ENCODE measurements at places on chromosomes 2 and 18.

GRCh38 chr18:34880882-34881834, 160.1 kb upstream of the MAPRE2 start:
- DNase-seq, result no peak

- peak; percentile 46 for DNase-seq
Measured at GRCh38 chr2:173462892-173463840, 108.5 kb downstream of the CDCA7 start.

GRCh38 chr2:233990261-233990798, 60.2 kb upstream of the SPP2 start:
- peak; percentile 16 for DNase-seq

DNA sequence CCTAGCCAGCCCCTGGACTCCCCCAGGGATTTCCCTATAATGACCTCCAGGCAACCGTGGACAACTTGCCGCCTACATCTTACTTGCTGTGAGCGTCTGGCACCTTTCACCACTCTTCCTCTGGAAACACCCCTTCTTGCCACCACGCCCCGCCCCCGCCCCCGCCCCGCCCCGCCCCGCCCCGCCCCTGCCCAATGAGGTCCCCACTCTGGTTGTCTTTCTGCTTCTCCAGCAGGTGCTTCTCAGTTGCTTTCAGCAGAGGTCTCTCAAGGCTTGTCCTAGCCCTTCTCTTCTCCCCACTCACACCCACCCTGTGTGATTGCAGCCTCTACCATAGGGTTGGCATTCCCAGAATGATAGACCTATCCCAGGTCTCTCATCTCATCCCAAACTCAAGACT, 214.5 kb downstream of the EN1 start:
- no peak for DNase-seq

DNA sequence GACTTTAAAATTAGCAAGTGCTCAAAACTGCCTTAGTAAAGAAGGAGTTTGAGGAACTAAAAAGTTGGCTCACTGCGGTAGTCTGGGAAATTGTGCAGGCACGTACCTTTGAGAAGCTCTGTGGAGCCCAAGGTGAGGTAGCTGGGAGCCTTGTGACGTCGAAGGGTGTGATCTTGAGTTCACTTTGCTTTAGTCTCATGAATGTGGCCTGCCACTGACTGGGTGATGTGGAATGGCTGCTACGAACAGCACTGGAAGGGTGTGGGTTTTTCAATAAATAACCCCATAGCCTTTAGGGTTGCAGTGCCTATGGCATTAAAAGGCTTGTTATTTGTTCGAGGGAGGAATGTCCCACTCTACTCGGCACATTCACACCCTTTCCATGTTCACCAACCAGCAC, 312.3 kb downstream of the PRKCE start:
- DNase-seq, result no peak

- no peak for DNase-seq
Measured at GRCh38 chr2:188046437-188046836, 245.2 kb upstream of the GULP1 start.

- DNase-seq, result no peak
Measured at GRCh38 chr2:173033084-173033483, 42.6 kb upstream of the MAP3K20 start.

DNA sequence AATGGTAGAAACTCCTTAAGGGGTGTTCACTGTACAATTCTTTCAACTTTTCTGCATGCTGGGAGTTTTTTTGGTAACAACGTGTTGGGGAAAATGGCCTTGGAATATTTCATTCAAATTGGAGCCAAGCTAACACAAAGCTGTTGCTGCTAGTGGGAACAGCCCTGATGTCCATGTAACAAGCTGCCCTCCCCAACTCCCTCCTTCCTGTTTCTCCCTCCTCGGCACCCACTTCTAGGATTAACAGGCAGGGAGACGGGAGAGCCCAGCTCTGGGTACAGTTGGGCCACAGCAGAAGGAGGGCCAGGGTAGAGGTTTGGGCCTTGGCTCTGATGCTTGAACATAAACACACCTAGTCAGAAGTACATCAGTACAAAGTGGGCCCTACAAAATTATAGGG, 9.4 kb upstream of the MOCOS start:
- no peak for DNase-seq

GRCh38 chr2:229408962-229409361, 137.9 kb upstream of the PID1 start:
- no peak for DNase-seq

DNA sequence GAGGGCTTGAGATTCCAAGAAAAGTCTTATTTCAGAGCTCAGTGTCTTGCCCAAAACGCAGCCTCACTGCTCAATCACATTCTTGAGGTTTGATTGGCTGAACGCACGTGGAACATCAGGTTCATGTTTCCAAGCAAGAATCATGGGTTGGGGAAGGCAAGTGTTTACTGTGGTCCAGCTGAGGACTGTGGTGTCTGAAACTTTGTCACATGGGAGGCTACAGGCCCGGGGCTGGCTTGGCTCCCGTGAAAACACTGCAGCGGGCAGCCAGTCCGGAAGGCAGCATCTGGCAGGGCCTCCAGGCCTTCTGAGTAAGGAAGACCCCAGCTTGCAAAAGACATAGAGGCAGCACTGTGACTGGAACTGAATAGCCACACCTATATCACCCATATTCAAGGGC, 84.7 kb downstream of the POLR1A start:
- no peak for DNase-seq

DNA sequence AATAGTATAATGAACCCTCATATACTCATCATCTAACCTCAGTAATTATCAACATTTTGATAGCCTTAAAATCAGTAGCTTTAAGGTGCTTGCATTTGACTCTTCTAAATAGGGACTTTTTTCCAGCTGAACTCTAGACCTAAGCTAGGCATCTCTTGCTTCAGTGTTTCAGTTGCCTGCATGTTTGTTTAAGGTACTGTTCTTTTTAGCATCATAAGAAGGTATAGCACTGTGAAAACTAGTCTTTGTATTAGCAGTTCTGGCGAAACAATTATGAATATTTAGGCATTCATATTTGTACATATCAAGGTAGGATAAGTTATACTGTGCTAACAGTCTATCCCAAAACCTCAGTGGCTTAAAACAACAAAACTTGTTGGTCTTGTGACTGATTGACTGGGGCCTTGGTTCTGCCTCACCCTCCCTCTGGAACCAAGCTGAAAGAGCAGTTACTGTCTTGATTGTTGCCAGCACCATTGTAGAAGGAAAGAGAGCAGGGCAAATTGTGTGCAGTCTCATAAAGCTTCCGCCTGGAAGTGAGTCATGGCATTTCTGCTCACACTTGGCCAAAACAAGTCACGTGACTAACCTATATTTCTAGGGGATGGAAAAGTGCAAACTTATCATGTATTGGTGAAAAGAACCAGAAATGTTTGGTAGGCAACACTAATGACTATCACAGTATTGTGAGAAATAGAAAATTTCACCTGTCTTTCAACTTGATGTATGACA, 24.3 kb downstream of the GALNT1 start:
- no peak for DNase-seq

DNA sequence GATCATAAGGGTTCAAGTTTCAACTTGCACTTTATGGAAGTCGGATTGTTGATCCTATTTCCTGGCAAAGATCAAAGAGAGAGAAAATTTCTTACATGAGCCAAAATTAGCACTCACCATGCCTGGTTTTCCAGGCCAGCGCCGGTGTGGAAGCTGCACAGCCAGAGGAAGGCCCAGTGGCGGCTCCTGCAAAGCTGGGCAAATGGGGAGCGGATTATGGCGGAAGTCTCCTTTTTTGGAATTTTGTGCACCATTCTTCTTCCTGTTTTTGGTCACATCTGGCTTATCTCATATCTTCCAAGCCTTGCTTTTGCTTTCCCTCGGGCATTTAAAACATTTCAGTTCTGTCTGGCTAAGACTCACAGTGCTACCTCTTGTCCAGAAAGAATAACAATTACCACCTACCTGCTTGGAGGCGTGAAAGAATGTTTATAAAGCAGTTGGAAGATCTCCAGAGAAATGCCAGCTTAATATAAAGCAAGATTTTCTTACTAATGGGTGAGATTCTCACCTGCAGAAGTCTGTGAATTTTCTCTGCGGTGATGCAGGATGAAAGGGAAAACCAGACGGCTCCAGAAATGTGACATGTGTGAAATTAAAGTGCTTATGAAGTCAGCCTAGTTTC, 94.3 kb downstream of the ASAP2 start:
- no peak for DNase-seq

GRCh38 chr2:203052539-203052938, 37.9 kb downstream of the NBEAL1 start:
- no peak for DNase-seq

GRCh38 chr2:162016080-162016479, 57.9 kb downstream of the DPP4 start:
- DNase-seq, result no peak

- no peak for DNase-seq
Measured at GRCh38 chr2:88069117-88069516, 1.5 kb downstream of the SMYD1 start.

GRCh38 chr2:223944166-223944702, 901 bp downstream of the WDFY1 start:
- DNase-seq, result peak; percentile 43
